NCI-H1930 (cell line): ENCODE measurements at places on chromosomes 13 and 19.

- no peak for DNase-seq
Observed at GRCh38 chr13:43664700-43665191, 122.0 kb downstream of the ENOX1 start.

- no peak for DNase-seq
Observed at GRCh38 chr19:28785971-28786370, 427.0 kb downstream of the UQCRFS1 start.

GRCh38 chr19:51107406-51108065 is 673 bp downstream of the CTU1 start:
- DNase-seq, result peak; percentile 53

- no peak for DNase-seq
Observed at GRCh38 chr19:30386551-30387143, 14.5 kb downstream of the ZNF536 start.

- no peak for DNase-seq
Observed at GRCh38 chr13:110115591-110115990, 191.4 kb downstream of the COL4A1 start.

DNA sequence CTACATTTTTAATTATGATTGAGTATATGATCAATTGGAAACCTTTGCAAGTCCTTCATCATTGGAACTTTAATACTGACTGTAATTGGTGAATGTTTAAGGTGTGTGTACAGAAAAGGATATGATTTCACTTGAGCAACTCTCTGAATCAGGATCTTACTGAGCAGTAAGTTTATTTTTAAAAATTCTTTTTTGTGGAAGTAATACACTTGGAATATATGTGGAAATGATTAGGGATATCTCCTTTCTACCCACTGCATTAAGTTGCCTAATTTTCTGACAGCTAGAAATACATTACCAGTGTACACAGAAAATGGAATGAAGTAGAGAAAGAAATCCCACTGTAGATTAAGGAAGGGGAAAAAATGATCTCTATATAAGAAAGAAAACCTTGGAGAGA is 865.8 kb downstream of the PCDH9 start:
- DNase-seq, result no peak

DNA sequence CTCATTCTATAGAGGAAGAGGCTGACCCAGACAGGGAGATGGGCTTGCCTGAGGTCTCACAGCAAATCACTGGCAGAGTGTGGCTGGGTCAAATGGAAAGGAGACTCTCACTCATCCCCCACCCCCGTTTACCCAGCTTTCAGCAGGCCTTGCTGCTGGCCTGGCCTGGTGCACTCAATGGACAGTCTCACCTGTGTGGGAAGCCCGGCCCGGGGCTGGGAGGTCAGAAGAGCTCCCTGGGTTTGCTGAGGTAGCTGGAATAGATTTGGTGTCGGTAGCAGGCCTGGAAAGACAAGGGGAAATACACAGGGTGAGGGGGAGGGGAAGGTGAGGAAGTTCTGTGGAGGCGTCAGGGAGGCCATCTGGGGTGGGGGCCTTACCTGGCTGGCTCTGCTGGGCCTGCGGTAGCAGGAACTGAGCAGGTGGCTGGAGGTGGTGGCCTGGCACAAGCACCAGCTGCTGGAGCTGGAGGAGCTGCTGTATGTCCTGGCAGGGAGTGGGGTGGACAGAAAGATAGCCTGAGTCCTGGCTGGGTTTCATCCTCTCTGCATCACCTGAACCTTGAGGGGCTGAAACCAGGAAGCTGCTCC is 23.5 kb downstream of the ZNF574 start:
- no peak for DNase-seq

- DNase-seq, result no peak
Observed at GRCh38 chr13:93502987-93503615, 276.5 kb downstream of the GPC6 start.

DNA sequence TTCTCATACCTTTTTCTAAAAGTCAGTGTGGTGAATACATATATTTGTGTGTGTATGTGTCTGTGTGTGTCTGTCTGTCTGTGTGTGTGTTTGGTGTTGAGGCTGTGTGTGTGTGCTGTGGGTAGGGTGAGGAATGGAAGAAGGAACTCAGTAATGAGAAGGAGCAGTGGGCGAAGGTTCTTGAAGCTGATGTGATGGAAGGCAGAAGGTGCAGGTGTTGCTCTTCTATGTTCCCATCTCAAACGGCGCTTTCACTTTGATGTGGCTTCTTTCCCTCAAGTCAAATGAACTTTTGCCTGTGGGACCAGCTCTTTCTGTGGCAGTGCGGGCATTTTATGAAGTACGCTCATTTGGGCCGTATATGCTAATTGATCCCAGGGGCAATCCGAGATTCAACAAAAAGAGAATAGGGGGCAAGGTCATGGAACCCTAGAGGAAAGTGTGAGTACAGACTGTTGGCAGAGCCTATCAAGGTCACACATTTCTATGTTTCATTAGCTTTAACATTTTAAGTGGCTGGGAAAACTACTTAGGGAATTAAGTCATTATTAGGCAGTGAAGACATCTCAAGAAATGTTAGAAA is 15.2 kb downstream of the BIVM start:
- DNase-seq, result no peak

- DNase-seq, result no peak
Observed at GRCh38 chr13:98847780-98848179, 95.3 kb upstream of the SLC15A1 start.

DNA sequence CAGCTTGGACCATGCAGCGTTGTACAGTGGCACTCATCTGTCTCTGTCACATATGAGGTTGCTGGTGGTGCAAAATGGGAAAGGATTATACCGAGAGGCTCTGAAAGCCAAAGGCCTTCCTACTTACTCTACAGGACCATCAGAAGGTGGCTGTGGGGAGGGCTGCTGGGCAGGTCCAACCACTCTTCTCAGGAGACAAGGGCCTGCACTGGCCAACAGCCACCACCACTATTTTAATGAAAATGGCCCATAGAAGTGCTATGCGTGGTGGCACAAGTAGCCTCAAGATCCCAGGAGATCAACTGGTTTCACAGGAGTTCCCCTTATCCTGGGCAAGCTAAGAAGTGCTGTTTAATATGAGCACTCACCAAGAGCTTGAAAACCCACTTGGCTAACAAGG is 52.3 kb downstream of the MRPL57 start:
- no peak for DNase-seq

DNA sequence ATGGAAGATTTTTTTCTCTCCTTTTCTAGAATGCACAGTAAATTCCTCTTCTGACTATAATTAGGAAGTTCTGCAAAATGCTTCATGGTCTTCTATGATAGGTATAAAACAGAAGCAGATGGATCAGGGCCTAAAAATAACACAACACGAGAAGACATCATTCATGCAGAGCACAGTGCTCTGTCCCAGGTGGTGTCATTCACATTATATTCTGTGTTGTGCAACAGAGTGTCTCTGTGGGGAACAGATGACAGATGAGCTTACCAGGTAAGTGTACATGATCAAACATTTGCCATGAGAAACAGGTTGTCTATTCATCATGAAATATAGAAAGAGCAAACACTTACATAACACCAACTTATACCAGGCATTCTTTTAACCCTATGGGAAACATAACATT is 288.3 kb downstream of the KCTD12 start:
- peak; percentile 5 for DNase-seq

DNA sequence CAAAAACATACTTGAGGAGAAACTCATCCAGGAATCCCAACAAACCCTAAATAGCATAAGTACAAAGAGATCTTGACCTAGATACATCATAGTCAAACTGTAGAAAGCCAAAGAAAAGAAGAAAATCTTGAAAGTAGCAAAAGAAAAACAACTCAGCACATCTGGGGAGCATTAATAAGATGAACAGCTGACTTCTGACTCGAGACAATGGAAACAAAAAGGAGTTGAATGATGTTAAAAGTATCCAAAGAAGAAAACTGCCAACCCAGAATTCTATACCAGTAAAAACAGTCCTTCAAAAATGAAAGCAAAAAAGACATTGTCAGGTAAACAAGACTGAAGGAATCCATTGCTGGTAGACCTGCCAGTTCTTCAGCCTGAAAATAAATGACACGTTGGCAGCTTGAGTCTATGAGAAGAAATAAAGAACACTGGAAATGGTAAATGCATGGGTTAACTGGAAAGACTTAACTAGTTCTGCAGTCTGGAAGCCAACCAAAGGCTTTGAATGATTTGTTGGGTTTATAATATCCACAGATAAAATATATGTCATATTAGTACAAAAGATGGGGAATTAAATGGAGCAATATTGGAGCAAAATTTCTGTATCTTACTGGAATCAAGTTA is 46.8 kb downstream of the TSSK6 start:
- DNase-seq, result no peak

- DNase-seq, result no peak
Observed at GRCh38 chr13:73293913-73294523, 235.2 kb downstream of the KLF5 start.

- no peak for DNase-seq
Observed at GRCh38 chr13:50375792-50376191, 360.5 kb downstream of the KCNRG start.

GRCh38 chr13:60590800-60591747 is 194.1 kb downstream of the TDRD3 start:
- no peak for DNase-seq

GRCh38 chr13:106474912-106475311 is 60.5 kb downstream of the EFNB2 start:
- DNase-seq, result no peak

DNA sequence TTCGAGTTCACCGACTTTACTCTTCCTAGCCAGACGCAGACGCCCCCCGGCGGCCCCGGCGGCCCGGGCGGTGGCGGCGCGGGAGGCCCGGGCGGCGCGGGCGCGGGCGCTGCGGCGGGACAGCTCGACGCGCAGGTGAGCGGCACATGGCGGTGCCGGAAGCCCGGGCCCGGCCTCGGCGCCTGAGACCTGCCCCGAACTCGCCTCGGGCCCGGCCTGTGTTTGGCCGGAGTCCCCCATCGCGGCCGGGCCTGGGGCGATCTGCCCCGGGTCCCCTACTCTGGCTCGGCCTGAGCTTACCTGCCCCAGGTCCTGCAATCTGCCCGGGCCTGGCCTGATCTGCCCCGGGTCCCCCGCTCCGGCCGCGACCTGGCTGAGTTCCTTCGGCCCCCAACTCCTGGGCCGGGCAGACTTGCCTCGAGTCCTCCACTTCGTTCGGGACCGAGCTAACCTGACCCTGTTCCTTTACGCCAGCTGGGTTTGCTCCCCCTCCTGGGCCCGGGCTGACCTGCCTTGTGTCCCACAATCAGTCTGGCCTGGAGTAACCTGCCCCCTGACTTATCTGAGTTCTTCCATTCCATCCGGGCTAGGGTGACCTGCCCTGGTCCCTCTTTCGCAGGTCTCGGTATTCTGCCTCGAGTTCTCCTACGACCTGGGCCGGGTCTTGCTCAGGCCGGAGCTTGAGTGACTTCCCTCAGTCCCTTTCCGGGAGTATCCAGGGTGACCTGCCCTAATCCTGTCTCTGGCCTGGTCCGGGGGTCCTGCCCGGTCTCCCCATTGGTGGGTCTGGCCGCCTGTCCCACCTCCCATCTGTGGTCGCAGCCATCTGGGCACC is 764 bp downstream of the UPF1 start:
- DNase-seq, result no peak

GRCh38 chr19:30371960-30372824 is at the start of gene ZNF536:
ZNF536 (plus strand) TSS chr19:30372384; CDS start chr19:30443563, 71,179 bp downstream.
- DNase-seq, result no peak

- DNase-seq, result no peak
Observed at GRCh38 chr19:8210421-8211101, 1.4 kb downstream of the CERS4 start.

DNA sequence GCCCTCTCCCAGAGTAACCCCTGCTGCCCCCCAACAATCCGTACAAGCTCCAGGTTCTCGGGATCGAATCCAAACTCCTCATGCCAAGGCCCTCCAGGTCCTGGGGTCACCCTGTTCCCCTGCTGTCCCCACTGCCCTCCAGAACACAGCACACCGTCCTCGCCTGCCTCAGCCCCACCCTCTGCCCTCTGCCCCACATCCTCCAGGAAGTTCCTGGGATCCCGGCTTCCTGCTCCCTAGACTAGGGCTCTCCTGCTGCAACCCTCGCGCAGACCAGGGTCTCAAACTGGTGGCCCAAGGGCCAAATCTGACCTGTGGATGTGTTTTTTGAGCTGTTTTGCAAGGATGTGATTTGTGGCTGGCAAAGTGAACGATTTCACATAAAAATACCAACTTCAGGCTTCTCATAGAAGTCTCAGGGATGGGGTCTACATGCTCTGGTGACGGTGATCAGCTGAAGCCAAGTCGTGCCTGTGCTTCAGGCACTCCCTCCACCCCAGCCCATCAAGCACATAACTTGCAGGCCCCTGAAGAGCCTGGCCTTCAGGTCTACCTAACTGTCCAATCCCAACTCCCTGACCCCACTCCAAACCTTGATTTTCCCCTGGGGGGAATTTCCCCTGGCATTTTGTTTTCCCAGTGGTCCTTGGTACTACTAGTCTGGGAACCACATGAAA is 1.8 kb downstream of the RABAC1 start:
- no peak for DNase-seq

DNA sequence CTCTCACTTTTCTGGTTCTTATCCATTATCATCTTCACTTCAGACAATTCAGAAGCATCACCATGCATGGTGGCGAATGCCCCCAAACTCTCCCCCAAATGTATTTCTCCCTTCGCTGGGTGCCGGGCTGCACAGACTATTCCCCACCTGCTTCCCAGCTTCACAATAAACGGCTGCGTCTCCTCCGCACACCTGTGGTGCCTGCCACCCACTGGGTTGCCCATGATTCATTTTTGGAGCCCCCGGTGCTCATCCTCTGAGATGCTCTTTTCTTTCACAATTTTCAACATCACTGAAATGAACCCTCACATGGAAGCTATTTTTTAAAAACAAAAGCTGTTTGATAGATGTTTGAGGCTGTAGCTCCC is 2.8 kb upstream of the F10 start:
- DNase-seq, result no peak

GRCh38 chr13:98954313-98954712 is 23.6 kb downstream of the DOCK9 start:
- no peak for DNase-seq

GRCh38 chr13:110283736-110284517 is 23.0 kb downstream of the COL4A1 start:
- no peak for DNase-seq

DNA sequence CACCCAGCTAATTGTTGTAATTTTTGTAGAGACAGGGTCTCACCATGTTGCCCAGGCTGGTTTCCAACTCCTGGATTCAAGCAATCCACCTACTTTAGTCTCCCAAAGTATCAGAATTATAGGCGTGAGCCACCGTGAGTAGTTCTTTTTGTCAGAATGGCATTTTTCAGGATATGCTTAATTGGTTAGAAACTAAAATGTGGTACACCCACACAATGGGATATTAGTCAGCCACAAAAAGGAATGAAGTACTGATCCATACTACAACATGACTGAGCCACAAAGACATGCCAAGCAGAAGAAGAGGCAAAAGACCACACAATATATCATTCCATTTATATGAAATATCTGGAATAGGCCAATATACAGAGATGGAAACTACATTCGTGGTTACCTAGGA is 41.7 kb upstream of the MAP3K10 start:
- no peak for DNase-seq

DNA sequence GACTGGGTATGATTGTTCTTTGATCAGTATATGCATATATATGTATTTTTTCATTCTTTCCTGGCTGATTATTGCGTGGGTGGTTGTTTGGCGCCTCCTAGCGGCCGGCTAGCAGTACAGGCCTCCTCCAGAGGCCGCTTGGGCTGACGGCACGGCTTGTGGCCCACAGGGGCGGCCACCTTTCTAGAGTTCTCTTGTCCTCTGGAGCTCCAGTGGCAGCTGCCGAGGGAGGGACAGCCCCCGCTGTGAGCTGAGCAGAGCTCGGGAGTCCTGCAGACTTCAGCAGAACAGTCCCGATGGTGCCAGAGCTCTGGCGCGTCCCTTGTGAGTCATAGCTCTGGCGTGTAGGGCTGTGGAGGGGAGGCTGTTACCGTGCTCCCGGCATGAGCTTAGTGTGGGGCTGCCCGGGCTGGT is 22.5 kb upstream of the ZNF429 start:
- DNase-seq, result no peak
